ENCODE measurements at places on chromosomes 16 and 17.

DNA sequence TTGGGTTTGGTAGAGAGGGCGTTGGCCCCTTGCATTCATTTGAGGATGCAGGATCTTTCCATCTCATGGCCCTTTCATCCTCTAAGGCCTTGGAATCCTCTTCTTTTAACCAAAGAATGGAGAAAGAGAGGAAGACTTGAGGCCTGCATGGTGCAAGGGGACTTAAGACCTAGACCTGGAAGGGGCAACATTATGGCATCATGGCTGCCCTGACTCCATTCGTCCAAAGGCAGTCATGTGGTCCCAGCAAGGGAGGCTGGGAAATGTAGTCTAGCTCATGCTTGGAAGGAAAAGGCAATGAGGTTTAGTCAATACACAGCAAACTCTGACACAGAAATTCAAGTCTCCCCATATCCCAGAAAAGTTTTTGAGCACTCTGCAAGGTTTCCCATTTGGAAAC, 30.7 kb upstream of the CDRT4 start:
- DNase-seq: no peak

GRCh38 chr16:89090182-89090630, 3.4 kb upstream of the ACSF3 start:
- no peak for DNase-seq

DNA sequence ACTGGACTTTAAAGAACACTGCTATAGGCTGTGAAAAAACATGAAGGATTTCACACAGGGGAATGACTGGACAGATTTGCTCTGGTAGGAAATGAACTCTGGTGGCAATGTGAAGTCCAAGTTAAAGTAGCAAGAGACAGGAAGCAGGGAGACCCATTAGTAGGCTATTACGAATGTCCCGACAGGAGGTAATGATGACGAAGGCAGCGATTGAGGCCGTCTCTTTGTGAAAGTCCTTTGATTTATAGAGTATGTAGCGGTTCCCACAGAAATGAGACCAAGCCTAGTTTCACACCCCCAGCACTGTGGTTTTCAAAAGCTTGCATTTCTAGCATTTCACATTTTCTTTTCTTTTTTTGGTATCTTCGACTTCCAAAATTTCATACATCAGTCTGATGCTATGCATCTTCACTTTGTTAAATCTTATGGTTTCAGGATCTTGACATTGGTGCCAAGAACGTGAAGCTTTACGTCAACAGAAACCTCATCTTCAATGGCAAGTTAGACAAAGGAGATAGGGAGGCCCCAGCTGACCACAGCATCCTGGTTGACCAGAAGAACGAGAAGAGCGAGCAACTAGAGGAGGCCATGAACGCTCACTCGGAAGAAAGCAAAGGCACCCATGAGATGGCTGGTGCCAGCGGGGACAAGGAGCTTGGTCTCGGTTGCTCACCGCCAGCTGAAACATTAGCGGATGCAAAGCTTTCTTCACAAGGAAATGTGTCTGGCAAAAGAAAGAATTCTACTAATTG, 189.8 kb downstream of the KATNIP start:
- no peak for DNase-seq

- no peak for DNase-seq
Measured at GRCh38 chr16:46426336-46426735, 194.8 kb downstream of the SHCBP1 start.

- DNase-seq: no peak
Measured at GRCh38 chr16:52546291-52547003, 496 bp downstream of the TOX3 start.

DNA sequence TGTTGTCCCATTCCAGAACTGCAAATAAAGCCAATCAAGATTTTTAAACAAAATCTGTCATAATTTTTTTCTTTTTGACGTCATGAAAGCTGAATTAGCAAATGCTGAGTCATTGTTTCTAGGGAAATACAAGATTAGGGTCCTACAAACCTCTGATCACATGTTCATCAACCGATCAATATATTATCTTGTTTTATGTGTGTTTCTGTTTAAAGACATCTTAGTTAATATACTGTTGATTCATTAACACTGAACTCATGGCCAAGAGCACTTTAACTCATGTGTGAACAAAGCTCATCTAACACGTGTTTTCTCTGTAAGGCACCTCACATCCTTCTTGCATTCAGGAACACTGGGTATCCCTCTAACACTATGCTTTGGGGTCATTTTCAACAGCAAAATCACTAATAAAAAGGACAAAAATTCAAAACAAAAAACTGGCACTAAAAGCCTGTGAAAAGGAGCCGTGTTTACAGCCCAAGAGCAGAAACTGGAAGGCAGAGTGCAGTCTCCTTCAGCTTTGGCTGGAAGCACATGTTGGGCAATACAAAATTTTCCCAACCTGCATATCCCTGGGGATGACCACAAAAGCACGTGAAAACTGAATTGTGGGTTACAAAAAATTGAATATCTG, 102.5 kb downstream of the PARN start:
- DNase-seq: no peak

- no peak for DNase-seq
Measured at GRCh38 chr16:17518441-17518840, 47.7 kb upstream of the XYLT1 start.

DNA sequence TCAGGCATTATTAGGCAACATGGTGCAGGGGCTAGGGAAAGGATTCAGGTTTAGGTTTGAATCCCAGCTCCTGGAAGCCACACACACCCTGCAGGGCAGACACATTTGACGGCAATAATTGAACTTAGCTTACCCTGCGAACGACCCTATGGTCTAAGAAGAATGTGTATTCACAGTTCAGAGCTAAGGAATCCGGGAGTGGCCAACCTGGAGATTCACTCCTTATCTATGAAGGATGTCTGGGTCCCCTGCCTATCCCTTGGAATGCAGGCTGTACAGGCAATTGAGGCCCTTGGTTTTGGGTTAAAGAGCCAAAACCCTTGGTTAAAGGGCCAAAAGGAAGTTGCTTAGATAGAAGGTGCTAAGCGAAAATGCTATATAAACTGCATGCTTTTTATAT, 2.9 kb upstream of the SYT17 start:
- DNase-seq: no peak

GRCh38 chr17:47844227-47844626, 3.2 kb upstream of the SCRN2 start:
- no peak for DNase-seq

DNA sequence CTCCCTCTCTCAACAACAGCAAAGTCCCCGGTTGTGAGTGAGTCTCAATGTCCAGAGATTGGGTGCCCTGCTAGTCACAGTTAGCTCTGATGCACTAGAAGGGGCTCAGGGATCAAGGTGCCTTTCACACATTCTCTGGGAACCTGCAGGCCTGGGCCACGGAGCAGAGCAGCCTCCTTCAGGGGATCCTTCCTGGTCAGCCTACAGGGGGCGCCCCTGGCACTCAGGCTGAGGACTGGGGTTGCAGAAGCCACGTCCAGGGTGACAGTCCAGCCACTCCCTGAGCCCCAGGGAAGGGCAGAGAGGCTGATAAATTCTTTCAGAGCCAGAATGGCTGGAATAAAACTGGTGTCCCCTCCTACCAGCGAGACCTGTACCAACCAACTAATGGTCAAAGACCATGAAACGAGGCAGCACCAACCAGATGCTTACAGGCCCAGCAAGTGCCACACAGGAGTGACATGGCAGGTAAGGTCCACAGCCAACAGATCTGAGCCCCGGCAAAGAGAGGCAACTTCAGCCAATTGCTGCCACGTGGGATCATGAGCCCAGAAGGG, 43.5 kb downstream of the ST3GAL2 start:
- no peak for DNase-seq

DNA sequence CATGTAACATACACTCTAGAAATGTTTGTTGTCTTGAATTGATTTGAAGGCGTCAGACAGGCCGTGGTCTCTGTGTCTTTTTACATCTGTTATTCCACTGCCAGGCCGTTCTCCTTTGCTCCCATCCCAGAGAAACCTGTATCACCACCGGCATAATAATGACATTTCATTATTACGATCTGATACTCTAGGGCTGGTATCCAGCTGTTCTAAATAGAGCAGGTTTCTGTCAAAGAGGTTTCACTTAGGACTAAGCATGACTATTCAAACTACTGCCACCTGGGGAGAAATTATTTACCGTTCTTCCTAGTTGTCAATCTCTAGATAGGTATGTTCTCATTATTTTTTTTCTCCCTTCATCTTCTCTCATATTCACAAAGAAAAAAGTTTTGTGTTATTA, 1016.2 kb upstream of the EEF2KMT start:
- DNase-seq: no peak

- no peak for DNase-seq
Measured at GRCh38 chr17:72598695-72599094, 477.9 kb downstream of the SOX9 start.

DNA sequence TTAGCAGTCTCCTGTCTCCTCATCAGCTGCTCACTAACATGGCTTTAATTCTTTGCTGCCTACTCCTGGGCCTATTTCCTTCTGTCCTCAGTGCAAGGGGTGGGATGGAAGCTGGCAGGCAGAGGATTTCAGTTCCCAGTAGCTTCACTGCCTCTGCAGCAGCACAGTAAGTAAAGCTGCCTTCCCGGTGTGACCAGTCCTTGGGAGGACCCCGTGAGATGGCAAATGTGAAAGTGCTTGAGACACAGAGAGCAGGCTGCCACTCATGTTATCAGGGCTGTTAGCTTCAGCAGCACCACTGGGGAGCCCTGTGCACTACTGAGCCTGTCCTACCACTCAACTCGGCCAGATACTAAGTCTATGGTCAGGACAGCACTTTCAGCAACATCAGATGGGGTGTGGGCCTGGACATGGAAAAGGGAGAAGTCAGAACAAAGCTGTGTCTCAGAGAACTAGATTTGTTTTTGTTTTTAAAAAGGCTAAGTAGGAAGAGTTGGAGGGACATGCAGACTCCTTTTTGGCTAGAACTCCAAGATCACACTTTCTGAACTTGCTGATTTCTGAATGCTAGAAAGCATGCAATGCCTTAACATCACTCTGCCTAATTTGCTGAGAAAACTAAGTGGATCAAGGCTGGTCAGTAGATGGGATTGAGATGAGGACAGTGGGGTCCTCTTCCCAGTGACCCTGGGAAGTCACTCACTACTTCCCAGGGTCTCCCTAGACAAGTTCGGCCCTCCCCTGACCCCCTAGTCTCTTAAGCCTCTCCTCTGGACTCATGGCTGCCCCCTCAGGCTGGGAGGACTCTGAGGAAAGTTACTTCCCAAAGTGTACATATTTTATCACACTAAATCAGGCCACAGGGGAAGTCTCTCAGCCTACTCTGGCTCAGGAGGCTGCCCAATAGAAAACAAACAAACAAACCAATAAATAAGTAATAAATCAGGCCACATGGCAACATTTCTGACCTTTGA, 1.1 kb downstream of the ACSF2 start:
- DNase-seq: no peak

DNA sequence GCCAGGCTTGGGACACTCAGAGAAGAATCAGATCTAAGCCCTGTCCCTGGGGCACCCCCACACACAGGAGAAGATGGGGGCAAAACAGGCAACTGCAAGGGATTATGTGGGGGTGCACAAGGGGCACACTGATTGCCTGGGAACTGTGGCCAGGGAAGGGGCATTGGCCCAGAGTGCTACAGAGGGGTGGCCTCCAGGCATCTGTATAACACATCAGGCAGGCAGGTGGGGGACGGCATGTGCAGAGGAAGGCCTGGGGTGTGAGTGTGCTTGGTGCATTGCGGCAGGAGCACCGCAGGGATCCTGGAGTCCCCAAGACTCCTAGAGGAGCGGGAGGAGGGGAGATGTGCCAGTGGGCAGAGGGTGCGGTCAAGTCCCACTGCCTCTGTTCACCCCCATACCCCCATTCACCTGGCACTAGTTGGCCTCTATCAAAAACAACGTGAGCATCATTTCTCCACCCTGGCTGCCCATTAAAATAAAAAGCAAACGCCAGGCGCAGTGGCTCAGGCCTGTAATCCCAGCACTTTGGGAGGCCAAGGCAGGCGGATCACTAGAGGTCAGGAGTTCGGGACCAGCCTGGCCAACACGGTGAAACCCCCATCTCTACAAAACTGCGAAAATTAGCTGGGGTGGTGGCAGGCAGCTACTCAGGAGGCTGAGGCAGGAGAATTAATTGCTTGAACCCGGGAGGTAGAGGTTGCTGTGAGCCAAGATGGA, 41.5 kb downstream of the C16orf82 start:
- no peak for DNase-seq

DNA sequence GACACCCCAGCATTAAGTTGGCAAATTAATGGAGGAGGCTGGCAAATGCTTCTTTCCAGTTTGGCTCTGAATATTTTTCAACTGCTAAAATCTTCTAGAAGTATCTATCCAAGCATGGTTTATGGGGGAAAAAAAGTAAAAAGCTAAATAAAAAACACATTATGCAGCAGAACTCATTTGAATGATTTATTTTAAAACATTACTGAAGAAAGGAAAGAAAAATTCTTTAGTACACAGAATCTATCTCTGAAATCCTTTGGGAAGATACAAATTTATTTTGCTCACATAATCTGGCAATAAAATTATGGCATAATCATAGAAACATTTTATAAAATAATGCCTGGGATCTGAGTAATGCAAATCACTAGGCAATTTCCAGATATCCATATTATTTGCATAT, 328.1 kb upstream of the MON1B start:
- DNase-seq: no peak

GRCh38 chr17:63592797-63593196, 7.9 kb upstream of the TACO1 start:
- DNase-seq: no peak

- no peak for DNase-seq
Measured at GRCh38 chr17:72590382-72590781, 469.6 kb downstream of the SOX9 start.

DNA sequence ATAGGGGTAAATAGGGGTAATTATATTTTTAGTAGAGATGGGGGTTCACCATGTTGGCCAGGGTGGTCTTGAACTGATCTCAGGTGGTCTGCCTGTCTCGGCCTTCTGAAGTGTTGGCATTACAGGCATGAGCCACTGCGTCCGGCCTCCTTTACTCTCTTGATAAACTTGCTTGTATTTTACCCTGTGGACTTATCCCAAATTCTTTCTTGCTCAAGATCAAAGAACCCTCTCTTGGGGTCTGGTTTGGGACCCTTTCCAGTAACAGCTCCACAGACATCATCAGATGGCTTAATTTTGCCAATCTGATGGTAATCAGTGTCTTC, 5.6 kb upstream of the C1QTNF1 start:
- DNase-seq: no peak

GRCh38 chr16:30166202-30166902, 17.1 kb upstream of the CORO1A start:
- no peak for DNase-seq

- no peak for DNase-seq
Measured at GRCh38 chr17:83155128-83156121, 76.0 kb downstream of the METRNL start.

GRCh38 chr16:83464991-83465390, 342.8 kb upstream of the HSBP1 start:
- DNase-seq: no peak

DNA sequence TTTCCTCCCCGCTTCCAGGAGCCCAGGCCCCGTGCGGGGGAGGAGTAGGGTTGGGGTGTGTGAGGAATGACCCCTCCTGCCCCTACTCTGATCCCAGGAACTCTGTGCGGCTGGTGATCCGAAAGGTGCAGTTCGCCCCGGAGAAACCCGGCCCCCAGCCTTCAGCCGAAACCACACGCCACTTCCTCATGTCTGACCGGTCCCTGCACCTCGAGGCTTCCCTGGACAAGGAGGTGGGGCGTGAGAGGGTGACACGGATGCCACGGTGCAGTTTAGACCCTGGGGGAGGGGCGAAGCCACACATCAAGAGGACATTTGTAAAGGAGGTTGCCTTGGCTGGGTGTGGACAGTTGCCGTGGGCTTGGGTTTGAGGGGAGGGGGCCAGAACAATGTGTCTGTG, 7.4 kb downstream of the ARRB2 start:
- DNase-seq: no peak

Measured in cortex of kidney (tissue), 1 donor.